ENCODE measurements at places on chromosomes 1 and 21.

GRCh38 chr1:56548571-56548970 lies 30.8 kb downstream of the PLPP3 start:
- no peak for DNase-seq

GRCh38 chr1:214700437-214700836 lies 97.4 kb downstream of the CENPF start:
- DNase-seq, result no peak

DNA sequence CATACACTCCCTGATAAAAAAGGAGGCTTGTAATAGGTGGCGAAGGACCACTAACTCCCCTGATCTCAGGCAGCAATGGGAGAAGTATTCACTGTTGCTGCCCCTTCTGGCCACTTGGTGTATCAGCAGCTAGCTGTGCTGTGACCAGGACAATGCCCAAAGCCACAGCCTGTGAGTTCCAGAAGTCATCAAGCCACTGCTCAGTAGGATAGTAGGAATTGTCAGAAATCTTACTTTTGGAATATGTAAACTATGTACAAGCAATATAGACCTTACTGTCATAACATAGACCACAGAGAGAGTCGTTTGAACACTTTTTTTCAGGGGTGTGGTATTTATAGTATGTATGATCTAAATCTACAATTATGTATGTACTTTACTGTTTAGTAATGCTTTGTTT lies 248.3 kb upstream of the CAMK1G start:
- no peak for DNase-seq

- DNase-seq, result peak; percentile 70
Measured at GRCh38 chr1:27408151-27408550, 15.7 kb downstream of the GPR3 start.
